Left colon (tissue), 2 donors: ENCODE measurements at places on chromosomes 16 and 17.
A peak's percentile ranks its signal among the peaks of the same experiment; 100 is the strongest.

- DNase-seq: peak; percentile 3
Observed at GRCh38 chr16:86011532-86011931, 112.6 kb downstream of the IRF8 start.

DNA sequence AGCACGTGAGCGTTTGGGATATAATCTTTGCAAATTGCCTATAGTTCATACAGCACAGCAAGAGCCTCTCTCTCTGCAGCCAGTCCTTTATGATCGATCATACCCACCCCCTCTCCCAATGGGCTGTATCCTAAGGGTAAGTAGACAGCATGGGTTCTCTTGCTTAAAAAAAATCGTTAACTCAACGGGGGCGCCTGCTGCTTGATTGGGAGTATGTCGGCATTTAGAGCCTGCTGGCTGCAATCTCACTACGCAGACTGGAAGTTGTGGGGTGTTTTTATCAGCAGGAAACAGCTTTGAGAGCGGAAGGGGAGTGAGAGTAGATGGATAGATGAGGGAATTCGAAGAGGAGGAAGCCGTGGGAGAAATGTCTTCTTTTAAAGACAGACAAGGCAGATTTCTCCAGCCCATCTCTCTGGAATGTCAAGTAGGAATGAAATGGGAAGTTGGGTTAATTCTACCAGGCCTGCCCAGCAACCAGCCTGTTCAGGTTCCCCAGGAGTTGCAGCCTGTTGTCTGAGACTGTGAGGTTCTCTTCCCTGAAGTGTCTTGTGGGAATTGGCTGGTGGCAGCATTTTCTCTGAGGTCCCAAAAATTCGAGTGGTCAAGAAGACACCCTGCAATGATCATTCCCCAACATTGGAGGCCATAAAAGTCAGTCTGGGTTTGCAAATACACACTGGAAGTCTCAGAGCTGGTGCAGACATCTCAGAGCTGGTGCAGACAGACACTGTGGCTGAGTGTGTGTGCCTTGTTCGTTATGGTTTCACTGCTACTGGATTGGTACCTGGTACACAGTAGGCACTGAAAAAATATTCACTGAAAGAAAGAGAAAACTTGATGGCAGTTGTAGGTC, 65.6 kb downstream of the PRKCB start:
- no peak for DNase-seq

DNA sequence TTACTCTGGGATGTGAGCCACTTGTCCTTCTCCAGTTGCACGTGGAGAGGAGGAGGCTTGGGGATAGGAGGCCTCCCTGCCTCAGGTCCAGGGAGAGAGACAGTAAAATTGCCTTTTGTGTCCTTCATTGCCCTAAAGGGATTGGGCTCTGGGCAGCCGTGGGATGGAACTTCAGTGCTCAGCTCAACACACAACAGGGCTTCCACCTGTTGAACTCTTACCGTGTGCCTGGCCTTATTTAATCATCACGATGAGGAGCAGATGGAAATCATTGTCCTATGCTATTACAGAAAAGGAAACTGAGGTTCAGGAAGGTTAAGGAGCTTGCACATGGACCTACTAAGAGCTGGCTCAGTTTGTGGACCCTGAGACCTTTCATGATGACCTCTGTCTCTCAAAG, 92.4 kb upstream of the CDC42EP4 start:
- no peak for DNase-seq

DNA sequence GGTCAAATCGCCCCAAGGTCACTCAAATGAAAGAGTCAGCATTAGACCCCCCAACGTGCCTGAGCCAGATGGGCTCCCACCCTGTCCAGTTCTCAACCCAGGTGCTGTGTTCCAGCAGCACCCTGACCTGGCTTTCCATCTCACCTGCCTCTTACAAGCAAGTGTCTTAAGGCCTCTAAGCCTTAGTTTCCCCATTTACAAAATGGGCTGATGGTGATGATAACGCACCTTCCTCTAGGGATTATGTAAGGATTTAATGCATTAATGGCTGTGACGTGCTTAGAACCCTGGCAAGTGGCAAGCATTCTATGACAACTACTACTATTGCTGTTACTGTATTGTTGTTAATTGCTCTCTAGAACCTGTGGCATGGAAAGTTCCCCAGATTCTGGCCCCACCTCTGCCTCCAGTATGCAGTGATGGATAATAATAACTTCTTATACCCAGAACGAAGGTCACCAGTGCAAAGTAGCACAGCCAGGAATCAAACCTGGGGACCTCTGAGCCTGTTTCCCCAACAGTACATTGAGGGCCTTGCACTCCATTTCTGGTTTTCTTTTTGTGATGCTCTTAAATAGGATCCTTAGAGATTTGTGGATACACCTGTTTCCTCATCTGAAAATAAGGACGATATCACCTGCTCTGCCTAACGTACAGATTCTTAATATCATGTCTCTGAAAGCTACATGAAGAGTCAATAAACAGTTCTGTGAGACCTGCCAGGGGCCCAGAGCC, 3.3 kb upstream of the SLC25A39 start:
- DNase-seq: no peak

- DNase-seq: no peak
Observed at GRCh38 chr17:214881-215331, 33.5 kb upstream of the DOC2B start.

DNA sequence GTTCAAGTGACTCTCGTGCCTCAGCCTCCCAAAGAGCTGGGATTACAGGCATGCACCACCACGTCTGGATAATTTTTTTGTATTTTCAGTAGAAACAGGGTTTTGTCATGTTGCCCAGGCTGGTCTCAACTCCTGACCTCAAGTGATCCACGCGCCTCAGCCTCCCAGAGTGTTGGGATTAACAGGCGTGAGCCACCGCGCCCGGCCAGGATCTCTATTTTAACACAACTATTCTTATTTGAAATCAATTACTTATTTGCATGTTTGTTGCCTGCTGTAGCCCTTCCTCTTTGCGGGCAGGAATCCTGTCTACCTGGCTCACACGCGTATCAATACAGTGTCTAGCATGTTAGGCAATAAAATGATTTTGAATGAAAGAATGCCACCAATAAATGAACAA, 818 bp upstream of the CNEP1R1 start:
- DNase-seq: no peak

DNA sequence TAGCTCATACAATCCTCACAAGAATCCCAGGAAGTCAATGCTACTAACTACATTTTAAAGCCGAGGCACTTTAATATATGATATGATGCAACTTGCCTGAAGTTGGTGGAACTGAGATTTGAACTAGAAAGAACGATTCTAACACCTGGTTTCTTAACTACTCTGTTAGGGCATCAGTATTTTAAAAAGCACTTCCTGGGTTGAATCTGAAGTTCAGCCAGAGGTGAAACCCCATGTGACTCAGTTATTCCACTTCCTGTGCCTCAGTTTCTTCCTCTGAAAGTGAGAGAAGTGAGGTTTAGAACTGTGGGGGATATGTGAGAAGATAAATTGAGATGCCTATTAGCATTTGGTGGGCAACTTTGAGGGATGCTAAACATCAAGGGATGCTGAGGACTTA, 129.4 kb upstream of the ANKFN1 start:
- DNase-seq: no peak

DNA sequence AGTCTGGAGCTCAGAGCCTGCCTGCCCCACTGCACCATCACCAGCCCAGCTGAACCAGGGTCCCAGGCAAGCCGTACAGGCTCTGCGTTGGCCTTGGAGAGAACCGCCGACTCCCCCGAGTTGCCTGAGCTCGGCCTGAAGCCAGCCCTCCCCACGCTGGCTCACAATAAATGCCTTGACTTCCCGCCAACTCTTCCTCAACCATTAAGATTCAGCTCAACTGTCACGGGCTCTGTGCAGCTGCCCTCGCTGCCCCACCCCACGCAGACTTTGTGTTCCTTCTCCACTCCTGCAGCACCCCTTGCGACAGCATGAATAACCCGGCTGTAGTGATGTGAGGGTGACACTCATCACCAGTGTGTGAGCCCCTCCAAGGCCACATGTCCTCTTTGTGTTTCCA, 4.8 kb upstream of the QPRT start:
- DNase-seq: peak; percentile 83

GRCh38 chr16:14389359-14389758, 240.7 kb downstream of the PARN start:
- DNase-seq: no peak

DNA sequence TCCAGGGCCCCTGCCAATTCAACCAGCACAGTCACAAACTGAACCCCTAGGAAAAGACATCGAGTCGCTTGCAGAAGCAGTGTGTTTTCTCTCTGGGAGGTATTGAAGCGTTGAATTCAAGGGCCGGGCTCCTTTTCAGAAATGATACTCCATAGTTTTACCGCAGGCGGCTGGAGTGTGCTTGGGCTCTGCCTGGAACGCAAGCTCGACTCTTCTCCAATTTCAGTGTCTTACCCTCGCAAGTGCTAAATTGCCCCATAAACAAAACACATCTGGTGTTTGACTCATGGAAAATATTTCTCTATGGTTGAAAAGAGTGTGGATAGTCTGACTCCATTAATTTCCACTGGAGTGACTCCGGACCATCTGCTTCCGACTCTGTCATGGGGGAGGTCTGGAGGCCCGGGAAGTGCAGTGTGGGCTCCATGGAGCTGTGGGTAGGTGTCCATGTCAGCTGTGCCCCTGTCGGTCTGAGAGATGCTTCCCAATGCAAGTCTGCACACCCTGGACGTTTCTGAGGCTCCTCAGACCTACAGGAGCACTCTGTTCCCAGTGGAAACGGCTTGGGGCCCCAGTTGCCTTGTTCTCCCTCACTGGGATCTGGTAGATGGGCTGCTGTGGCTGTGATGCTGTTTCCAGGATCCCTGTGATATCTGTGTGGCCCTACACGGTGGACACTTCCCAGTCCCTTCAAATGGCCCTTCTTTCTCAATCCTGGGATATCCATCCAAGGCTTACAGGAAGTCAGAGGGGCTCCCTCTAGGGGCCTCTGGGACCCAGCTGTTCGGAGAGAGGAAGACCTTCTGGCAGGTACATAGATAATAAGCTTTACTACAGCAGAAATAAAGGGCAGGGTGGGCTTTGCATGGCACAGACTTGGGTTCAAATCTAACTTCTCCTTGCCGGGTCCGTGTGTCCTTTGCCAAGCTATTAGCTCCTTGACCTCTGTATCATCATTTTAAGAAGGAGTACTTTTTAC, 119.8 kb upstream of the CDH13 start:
- DNase-seq: no peak

DNA sequence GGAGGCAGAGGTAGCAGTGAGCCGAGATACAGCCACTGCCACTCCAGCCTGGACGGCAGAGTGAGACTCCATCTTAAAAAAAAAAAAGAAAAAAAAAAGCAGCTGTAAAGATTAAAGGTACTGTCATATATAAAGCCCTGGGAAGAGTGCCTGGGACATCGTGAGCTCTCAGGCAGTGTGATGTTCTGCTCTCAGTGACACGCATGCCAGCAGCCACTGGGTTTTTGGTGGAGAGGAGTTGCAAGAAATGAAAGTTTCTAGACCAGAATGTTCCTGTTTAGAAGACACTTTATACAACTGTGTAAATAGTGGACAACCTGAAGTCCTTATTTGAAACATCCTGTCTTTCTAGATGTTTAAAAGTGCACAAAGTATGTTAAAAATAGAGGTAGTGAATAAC, 213.2 kb downstream of the IRF8 start:
- no peak for DNase-seq

DNA sequence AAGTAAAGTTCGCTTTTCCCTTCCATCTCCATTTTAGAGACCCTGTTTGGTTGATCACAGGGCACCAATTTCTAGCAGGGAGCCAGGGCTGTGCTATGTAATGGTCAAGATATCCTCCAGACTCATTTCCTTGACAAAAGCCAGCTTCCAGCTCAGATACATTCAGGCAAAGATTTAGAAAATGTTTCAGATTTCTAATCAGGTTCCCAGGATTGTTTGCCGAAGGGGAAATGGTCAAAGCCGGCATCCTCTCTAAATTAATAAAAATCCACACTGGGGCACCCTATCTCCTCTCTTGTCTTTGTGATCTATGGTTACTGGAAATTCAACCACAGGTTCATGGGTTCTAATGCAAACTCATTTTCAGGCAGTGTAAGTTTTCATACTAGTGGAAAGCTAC, 686.8 kb upstream of the KIF2B start:
- DNase-seq: no peak

- no peak for DNase-seq
Observed at GRCh38 chr16:30077656-30078055, 1.9 kb downstream of the PPP4C start.

GRCh38 chr17:77502626-77503292, 362.0 kb downstream of the SEC14L1 start:
- DNase-seq: no peak

- no peak for DNase-seq
Observed at GRCh38 chr16:57009643-57010170, 20.4 kb downstream of the NLRC5 start.

DNA sequence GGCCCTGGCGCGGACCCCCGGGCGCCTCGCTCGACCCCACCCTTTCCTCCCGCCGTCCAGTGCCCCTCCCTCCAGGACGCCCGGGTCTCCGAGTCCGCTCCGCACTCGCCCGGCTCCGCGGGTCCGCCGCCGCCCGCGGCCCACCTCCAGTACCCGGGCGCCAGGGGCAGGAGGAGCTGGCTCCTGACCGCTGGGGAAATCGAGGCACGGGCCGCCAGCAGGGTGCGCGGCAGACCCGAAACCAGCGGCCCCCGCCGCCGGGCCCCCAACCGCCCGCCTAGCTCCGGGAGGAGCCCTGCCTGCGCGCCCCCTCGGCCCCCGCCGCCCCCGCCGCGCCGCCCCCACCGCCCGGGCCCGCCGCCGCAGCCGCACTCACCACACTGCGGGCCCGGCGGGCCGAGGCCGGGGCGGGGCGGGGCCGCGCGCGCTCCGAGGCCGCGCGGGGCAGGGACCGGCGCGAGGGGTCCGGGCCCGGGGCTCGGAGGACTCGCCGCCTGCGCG, 333 bp downstream of the MAFG start:
- DNase-seq: no peak

- no peak for DNase-seq
Observed at GRCh38 chr17:19341641-19342610, 20.6 kb downstream of the B9D1 start.

GRCh38 chr16:80197741-80198201, 343.0 kb upstream of the DYNLRB2 start:
- no peak for DNase-seq

GRCh38 chr16:26747760-26748159, 319.0 kb upstream of the C16orf82 start:
- no peak for DNase-seq

GRCh38 chr17:12790249-12791106, 1.2 kb downstream of the ARHGAP44 start:
- peak; percentile 26 for DNase-seq

GRCh38 chr16:72787514-72788268, 260.2 kb downstream of the ZFHX3 start:
- peak; percentile 77 for DNase-seq

DNA sequence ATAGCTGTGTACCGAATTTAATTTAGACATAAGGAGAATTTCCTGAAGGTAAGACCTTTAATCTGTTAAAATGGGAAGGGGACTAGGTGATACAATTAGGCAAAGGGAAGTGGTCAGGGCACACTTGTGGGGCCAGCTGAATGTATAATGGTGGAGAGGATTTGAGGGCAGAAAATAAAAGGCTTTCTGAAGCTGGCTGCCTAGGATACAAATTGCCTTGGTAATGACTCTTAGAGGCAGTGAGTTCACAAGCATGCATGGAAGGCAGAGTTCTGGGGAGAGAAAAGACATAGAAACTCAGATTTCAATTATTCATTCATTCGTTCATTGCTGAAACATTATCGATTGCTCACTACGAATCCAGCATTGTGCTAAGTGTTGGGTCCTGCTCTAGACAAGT, 12.4 kb upstream of the NFAT5 start:
- DNase-seq: no peak

- no peak for DNase-seq
Observed at GRCh38 chr17:74008196-74008595, 195.3 kb upstream of the RPL38 start.
